CD14-positive monocyte (primary cell): ENCODE measurements at places on chromosomes 6 and 20. TPM values are rescaled to one million over a fixed set of nuclear protein-coding genes. Genes with fewer than 3 reads are reported as not detected.

DNA sequence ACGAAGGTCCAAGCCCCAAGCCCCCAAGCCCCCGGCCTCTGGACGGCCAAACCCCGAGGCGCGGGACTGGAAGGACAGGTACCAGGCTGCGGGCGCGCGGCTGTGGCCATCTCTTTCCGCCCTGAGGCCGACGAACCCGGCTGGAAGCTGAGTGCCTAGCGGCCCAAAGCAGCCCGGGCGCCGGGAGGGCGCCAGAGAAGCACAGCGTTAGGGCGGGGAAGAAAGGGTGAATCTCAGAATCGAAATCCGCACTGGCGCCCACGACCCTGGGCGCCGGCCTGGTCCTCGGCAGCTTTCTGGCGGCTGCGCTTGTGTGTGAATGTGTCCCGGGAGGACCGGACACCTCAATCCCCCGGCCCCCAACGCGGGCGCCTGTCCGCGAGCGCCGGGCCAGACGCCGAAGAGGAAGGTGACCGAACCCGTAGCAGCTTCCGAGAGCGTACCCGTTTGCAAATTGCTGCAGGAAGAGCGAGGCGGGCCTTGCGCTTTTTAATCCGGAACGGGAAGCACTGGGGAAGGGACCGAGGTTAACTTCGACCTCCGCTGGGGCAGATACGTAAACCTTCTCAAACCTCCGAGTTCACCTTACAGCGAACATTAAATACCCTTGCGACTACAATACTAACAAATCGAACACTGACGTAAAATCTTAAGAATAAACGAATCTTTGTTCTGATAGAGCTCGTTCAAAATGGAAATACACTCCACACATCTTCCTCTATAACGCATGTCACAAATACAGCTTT, 2.9 kb downstream of the NRN1 start:
- DNase-seq, result peak; percentile 73

DNA sequence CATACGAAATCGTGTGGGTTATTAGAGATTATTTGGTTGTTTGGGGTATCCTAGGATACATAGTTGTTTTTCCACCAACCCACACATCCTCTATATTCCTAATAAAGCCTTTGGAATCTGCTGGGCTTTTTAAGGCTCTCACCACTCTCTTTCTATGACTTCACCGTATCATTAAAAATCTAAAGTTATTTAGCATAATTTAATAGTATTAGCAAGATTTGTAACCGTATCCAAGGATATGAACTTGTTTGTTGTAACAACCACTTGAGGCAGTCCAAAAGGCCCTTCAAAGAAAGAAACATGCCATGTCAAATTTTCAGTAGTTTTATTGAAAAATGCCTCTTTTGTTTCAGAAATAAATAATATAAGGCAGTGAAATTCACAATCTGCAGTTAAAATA, 121.8 kb downstream of the COL12A1 start:
- DNase-seq, result no peak

GRCh38 chr6:41545247-41545702, 906 bp upstream of the FOXP4 start:
- DNase-seq, result no peak

DNA sequence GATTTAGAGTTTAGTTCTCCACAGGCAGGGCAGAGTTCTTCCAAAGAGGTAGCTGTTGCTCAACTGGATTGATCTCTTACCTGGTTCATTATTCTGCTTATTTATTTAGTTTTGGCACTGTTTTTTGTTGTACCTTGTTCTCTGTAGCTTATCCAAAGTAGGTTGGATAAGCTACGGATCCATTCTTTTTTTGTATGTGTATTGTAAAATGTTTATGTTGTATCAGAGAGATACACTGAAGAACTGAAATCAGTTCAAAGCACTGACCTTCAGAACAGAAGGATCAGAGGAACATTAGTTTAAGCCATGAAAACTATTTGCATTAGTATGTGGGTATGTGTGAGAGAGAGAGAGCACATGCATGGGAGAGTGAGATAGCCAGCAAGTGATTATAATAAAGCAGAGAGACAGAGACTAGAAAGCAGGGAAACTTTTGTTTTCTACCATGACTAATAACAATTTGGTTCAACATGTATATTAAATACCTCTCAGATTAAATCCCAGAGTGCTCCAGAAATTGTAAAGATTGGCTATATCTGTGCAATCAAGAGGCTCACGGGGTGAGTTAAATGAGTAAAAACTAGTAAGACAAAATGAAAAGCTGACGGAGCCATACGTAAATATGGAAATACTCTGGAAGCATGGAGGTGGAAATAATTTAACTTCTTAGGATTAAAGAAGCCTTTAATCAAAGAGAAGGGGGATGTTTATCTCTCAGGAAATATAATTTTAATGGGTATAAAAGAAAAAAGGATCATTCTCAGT, 40.2 kb downstream of the ITCH start:
- DNase-seq, result no peak

DNA sequence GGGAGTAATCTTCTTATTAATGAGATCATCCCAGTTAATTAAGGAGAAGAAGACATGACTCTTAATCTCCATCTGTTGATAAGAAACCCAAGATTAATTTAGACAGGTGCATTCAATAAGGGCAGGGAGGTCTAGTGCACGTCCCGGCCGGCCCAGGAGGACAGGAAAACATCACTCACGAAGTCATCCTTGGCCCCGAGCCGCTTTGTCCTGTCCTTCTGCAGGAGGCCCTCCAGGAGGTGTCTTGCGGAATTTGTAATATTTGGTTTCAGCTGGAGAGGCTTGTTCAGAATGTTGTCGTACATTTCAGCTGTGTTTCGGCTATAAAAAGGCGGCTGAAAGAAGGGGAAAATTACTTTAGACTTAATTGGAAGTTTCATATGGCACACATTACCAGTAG, 118.4 kb upstream of the SLC2A12 start:
- DNase-seq, result no peak

The BMP7 gene
- polyA plus RNA-seq, result not detected in 2 replicates
